RCC 7860 (cell line): ENCODE measurements at places on chromosomes 11 and 22.
A peak's percentile ranks its signal among the peaks of the same experiment; 100 is the strongest.

DNA sequence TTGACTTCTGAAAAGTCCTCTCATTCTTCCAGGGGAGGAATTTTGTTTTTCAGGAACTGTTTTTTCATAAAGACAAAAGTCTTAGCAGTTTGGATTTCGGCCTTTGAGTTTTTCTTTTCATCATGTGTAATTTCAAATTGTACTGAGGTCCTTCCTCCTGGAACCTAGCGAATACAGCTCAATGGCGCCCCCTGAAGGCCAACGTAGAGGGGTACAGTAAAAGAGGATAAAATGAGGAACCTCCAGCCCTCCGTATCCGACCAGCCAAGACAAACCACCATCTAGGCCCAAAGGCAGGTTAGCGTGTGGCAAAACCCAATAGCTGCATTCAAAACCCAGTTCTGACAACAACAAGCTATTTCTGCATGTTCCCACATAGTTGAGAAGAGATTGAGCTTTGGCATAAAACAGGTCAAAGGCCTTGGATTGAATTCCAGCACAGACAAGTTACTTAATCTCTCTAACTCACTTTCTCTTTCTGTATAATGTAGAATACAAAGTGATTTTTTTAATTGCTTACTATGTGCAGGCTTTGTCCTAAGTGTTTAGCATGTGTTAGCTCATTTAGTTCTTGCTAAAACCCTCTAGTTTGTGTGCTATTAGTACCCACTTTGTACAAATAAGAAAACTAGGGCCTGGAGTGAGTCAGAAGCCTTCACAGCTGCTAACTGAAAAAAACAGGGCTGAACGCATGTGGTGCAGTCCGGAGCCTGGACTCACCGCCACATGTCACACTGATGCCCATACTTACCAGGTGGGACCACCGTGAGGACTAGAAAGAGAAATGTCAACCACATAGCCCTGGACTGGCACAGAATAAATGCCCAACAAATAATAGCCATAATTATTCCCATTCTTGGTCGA, 43.2 kb upstream of the ETS1 start:
- peak; percentile 68 for DNase-seq

DNA sequence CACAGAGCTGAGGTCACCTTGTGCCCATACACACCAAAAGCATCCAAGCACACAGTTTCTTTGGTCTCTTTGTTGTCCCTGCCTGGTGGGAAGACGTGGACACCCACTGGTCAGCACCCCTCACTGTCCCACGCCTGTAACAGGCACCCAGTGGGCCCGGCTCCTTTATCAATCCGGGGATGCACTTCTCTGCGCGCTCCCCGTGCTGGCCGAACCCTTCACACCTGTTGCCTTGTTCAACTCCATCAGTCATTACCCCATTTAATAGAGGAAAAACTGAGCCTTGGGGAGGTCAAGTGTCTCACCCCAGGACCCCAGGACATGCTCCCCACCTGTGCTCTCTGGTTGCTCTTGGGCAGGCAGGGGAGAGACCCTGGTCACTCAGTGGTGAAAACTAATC, 49.7 kb upstream of the FGF3 start:
- no peak for DNase-seq

- no peak for DNase-seq
Measured at GRCh38 chr11:19633276-19633675, 79.4 kb upstream of the NAV2 start.

GRCh38 chr11:118132385-118133151, 20.1 kb downstream of the SCN4B start:
- DNase-seq, result no peak
